Spinal cord (tissue), 10 donors: ENCODE measurements at places on chromosomes 6 and 20. TPM values are rescaled to one million over a fixed set of nuclear protein-coding genes. Genes with fewer than 3 reads are reported as not detected.
A peak's percentile ranks its signal among the peaks of the same experiment; 100 is the strongest.

SOX4 gene
- 41.8 TPM for total RNA-seq

LAMA2 gene
- total RNA-seq, result 172 TPM

EYA2 gene
- total RNA-seq, result 28.2 TPM

GSTA4 gene
- 98.8 TPM for total RNA-seq

PACSIN1 gene
- total RNA-seq, result 16.6 TPM

FILIP1 gene
- 8.2 TPM for total RNA-seq

SLC17A3 gene
- total RNA-seq, result not detected

COMMD7 gene
- total RNA-seq, result 44.5 TPM

SH3BGRL2 gene
- 55.9 TPM for total RNA-seq

NDUFAF5 gene
- total RNA-seq, result 33.3 TPM

DNA sequence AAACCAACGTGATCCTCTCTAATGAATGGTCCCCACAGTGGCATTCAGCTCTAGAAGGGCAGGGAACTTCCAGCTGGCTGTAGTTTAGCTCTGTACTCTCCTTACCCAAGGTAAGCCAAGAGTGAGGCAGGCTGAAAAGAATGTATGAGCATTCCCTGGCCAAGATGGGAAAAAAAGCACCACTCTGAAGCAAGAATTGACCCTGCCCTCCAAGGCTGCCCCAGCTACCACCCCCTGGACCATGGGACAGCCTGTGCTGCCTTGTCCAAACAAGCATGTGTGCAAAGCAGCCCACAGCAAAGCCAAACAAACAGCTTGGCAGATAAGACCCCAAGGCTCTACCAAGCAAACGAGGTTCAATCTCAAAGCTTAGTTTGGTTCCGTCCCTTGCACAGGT, 73.9 kb downstream of the GFOD1 start:
- no peak overlapping the region for H3K4me3 ChIP-seq
- no peak for DNase-seq
- peaks cover 29% of the 10 kb centered on the region for H3K4me1 ChIP-seq

DNA sequence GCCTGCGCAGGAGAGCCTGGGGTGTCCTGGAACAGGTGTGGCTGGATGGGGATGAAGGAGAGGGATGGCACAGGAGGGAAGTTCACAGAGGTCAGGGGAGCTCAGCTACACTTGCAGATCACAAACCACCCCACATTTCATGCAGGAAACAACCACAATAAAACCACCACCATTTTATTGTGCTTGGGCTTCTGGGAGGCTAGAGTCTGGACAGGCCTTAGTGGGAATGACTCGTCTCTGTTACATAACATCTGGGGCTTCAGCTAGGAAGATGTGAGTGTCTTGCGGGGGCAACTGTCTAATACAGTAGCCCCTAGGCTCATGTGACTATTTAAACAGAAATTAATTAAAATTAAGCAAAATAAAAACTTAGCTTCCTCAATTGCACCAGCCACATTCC, 33.4 kb downstream of the SNX5 start:
- peaks cover 5% of the 10 kb centered on the region for H3K36me3 ChIP-seq
- H3K4me1 ChIP-seq, result peaks cover 55% of the 10 kb centered on the region
- H3K27me3 ChIP-seq, result no peaks in the 10 kb centered on the region
- H3K4me3 ChIP-seq, result no peak overlapping the region

- H3K36me3 ChIP-seq, result no peaks in the 10 kb centered on the region
- no peaks in the 10 kb centered on the region for H3K4me1 ChIP-seq
- no peak overlapping the region for H3K4me3 ChIP-seq
- DNase-seq, result no peak
Observed at GRCh38 chr6:52489881-52490280, 69.7 kb downstream of the EFHC1 start.

DNA sequence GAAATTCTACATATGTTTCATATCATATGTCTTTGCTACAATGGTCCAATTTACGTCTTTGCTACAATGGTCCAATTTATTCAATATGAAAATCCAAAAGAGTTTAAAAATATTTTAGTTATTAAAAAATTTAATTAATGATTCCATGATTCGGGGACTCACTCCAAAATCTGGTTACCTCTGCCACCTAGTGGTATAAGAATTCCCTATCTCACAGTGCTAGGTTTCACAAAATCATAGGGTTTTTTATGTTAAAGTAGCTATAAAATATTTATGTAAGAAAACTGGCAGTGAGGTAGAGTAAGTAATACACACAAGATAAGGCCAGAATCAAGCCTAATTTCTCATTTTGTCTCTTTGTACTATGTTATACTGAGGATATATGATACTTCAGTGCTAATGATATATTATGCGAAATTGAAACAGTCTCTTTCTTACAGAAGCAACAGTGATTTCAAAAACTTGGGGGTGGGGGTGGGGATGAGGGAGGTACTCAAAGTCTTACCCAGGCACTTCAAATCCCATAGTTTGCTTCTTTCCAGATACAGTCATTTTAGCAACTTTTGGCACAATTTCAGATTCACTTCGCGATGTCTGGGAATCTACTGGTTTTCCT, 52.3 kb downstream of the HBS1L start:
- no peaks in the 10 kb centered on the region for H3K27me3 ChIP-seq
- H3K4me3 ChIP-seq, result no peak overlapping the region
- no peak overlapping the region for H3K27ac ChIP-seq
- H3K4me1 ChIP-seq, result no peaks in the 10 kb centered on the region
- peak; percentile 60 for DNase-seq

- no peak for DNase-seq
- no peak overlapping the region for H3K27ac ChIP-seq
- no peaks in the 10 kb centered on the region for H3K36me3 ChIP-seq
- peaks cover 3% of the 10 kb centered on the region for H3K4me1 ChIP-seq
Observed at GRCh38 chr6:99151634-99152346, 197.7 kb downstream of the FAXC start.

- H3K4me3 ChIP-seq, result no peak overlapping the region
- no peaks in the 10 kb centered on the region for H3K27me3 ChIP-seq
- no peaks in the 10 kb centered on the region for H3K4me1 ChIP-seq
- no peaks in the 10 kb centered on the region for H3K36me3 ChIP-seq
Observed at GRCh38 chr6:130314271-130314670, 51.5 kb upstream of the TMEM200A start.

DNA sequence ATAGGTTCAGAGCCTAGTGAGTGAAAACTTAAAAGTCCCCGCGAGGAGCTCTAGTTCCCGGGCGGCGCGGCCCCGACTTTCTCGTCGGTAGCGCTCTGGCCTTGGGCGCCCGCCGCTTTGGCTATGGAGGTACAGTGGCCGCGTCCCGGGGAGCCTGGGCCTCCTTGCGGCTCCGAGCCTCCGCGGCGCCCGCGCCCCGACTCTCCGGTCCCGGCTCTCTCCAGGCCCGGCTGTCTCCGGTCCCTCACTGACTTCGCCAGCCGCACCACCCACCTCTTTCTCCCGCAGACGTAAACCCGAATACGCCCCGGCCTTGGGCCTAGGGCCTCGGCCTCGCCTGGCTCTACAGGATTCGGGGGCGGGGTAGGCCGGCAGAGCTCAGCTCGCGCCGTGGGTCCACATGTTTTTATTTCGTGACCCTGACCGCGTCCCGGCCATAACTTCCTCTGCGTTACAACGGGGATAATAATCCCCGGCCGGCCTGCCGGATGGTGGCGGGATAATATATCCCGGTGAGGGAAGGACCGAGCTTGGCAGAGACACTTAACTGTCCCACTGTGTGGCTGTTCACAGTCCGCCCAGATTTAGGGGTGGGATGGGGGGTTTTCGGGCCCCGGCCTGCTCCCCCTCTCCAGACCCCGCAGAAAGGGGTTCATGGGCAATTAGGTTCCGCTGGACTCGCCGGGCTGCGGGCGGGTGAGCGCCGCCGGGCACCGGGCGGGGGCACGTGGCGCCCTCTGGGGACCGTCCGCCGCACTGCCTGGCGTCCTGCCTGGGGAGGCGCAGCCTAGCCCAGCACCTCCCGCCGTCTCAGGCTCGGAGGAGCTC, 10.0 kb upstream of the TBX18 start:
- H3K4me1 ChIP-seq, result peaks cover 23% of the 10 kb centered on the region
- peaks cover 98% of the 10 kb centered on the region for H3K27me3 ChIP-seq
- H3K36me3 ChIP-seq, result no peaks in the 10 kb centered on the region
- H3K4me3 ChIP-seq, result peak overlapping the region; percentile 28
- peak overlapping the region; percentile 45 for H3K27ac ChIP-seq

DNA sequence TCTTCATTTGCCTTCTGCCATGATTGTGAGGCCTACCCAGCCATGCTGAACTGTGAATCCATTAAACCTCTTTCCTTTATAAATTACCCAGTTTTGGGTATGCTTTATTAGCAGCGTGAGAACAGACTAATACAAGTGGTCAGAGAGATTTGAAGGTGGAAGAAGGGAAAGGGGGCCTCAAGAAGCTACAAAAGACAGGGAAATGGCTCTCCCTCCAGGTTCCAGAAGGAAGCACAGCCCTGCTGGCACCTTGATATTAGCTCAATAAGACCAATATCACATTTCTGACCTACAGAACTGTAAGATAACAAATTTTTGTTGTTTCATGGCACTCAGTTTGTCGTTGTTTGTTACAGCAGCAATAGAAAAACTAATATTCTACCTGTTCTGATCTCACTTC, 536.5 kb upstream of the MARCKS start:
- no peaks in the 10 kb centered on the region for H3K27me3 ChIP-seq
- no peak overlapping the region for H3K4me3 ChIP-seq
- peaks cover 14% of the 10 kb centered on the region for H3K4me1 ChIP-seq
- no peak overlapping the region for H3K27ac ChIP-seq
- no peaks in the 10 kb centered on the region for H3K36me3 ChIP-seq
- DNase-seq, result no peak

DNA sequence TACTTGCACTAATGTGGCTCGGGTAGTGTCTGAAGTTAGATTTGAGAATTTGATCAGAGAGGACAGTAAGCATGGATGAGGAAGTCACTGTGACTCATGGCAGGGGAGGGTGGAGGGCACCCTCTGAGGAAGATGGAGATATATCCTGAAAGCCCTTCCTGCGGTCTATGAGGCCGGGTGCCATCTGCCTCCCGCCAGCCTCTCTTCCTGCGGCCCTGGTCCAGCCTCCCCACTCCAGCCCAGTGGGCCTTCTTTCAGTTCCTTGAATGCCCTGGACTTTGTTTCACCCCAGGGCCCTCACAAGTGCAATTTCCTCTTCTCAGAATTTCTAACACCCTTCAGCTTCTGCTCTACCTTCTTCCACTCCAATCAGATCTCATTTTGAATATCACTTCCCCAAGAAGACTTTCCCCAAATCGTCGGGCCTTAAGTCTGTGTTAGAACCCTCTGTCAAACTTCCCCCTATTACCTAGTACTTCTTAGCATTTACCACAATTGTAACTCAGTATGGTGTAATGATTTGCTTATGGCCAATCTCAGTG, 20.2 kb upstream of the TNFAIP3 start:
- H3K4me3 ChIP-seq, result no peak overlapping the region
- H3K4me1 ChIP-seq, result no peaks in the 10 kb centered on the region
- no peak for DNase-seq
- H3K36me3 ChIP-seq, result no peaks in the 10 kb centered on the region

DNA sequence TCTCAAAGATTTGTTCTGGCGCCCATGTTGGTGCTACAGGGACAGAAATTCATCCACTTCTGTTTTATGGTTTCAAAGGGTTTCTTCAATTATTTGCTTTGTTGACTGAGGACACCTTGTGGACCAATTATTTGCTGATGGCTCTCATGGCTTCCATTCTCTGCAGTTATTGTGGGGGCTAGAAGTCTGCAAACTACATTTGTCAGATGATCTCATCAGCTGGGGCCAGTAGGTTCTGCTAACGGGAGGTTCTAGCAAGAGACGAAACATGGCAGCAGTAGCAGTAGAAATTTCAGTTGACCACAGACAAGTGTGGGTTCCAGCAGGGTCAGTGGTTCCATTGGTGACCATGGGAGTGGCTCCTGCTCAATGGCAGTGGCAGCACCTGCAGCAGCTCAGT, 72.8 kb upstream of the BLCAP start:
- no peak overlapping the region for H3K27ac ChIP-seq
- no peaks in the 10 kb centered on the region for H3K27me3 ChIP-seq
- no peaks in the 10 kb centered on the region for H3K36me3 ChIP-seq
- H3K4me3 ChIP-seq, result no peak overlapping the region
- DNase-seq, result no peak

DNA sequence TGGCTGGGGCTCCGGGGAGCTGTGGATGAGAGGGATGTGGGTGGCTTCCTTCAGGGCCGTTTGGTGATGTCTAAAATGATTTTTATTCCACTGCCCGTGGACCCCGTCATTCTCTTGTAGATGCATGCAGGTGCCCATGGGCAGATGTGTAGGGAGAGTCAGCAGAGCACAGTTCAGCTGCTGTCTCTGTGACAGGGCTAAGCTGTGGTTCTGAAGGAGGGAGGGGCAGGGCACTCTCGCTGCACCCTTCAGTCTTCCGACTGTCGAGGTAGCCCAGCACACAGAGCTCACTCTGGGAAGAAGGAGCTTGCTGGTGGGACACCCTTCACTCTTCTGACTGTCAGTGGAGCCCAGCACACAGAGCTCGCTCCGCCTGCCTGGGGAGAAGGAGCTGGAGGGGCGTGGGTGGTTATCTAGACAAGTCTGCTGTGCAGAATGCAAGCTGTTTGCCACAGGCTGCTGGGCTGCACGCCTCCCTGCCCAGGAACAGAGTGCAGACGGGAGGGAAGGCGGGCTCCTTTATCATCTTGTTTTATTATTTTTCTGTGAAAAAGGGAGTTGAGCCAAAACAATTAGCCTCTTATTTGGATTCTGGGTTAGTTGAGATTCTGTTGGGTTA, 28.4 kb upstream of the ADRM1 start:
- H3K4me3 ChIP-seq, result no peak overlapping the region
- DNase-seq, result peak; percentile 39
- H3K27me3 ChIP-seq, result no peaks in the 10 kb centered on the region
- H3K4me1 ChIP-seq, result no peaks in the 10 kb centered on the region

- H3K4me3 ChIP-seq, result no peak overlapping the region
- no peak for DNase-seq
- peaks cover 3% of the 10 kb centered on the region for H3K36me3 ChIP-seq
- peaks cover 7% of the 10 kb centered on the region for H3K4me1 ChIP-seq
- no peaks in the 10 kb centered on the region for H3K27me3 ChIP-seq
Observed at GRCh38 chr6:12047304-12047703, 35.2 kb downstream of the HIVEP1 start.

- peak overlapping the region; percentile 85 for H3K27ac ChIP-seq
- H3K36me3 ChIP-seq, result no peaks in the 10 kb centered on the region
- peak; percentile 54 for DNase-seq
- no peak overlapping the region for H3K4me3 ChIP-seq
Observed at GRCh38 chr6:7137335-7138045, 29.7 kb downstream of the RREB1 start.

- H3K4me3 ChIP-seq, result no peak overlapping the region
- H3K4me1 ChIP-seq, result no peaks in the 10 kb centered on the region
- no peaks in the 10 kb centered on the region for H3K36me3 ChIP-seq
- no peak for DNase-seq
Observed at GRCh38 chr6:143361536-143362191, 88.8 kb downstream of the ADAT2 start.

GRCh38 chr6:20153194-20153593, 59.1 kb downstream of the MBOAT1 start:
- H3K36me3 ChIP-seq, result no peaks in the 10 kb centered on the region
- H3K4me1 ChIP-seq, result no peaks in the 10 kb centered on the region
- H3K27me3 ChIP-seq, result no peaks in the 10 kb centered on the region
- no peak overlapping the region for H3K4me3 ChIP-seq
- no peak for DNase-seq
- H3K27ac ChIP-seq, result no peak overlapping the region
